Cortex of kidney (tissue), 1 donor: ENCODE measurements at places on chromosomes 2 and 18.

DNA sequence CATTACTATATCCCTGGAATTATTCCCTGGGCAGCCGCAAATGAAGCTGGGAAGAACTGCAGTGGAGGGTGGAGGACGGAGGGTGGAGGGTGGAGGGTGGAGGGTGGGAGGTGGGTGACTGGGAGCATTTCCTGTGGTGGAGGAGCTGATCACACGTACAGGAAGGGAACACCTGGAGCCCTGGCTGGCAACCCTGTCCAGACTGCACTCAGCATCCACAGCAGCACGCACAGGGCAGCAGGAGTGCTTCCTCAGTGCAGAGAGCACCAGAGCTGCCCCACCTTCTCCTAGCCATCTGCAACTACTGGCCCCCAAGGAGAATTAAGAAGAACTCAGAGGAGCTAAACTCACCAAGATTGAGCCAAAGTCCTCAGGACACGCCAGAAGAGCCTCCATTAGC is 249.9 kb downstream of the EIPR1 start:
- no peak for DNase-seq

DNA sequence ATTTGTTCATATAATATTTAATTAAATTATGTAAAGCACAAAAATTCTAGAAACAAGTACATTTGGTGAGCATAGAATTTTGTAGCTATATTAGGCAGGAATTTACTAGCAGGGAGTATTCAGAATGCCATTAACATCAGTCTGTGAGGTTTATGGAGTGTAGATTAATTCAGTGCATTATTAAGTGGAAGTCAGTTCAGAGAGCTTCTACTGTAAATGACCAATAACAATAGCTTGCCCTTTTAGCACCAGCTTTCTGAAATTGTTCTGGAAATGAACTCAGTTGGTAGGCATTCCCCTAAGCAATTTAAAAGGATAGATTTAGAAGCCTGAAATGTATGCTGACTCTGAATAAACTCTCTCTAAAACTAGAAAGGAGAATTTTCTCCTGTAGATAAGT is 208.2 kb upstream of the CNTNAP5 start:
- no peak for DNase-seq

GRCh38 chr2:57862727-57863126 is 183.9 kb upstream of the VRK2 start:
- DNase-seq: no peak

GRCh38 chr18:77100751-77101355 is 31.7 kb downstream of the MBP start:
- DNase-seq: no peak

- no peak for DNase-seq
Measured at GRCh38 chr2:74063486-74063885, 78.8 kb downstream of the TET3 start.

GRCh38 chr2:176178757-176179295 is 9.6 kb upstream of the HOXD1 start:
- DNase-seq: no peak

DNA sequence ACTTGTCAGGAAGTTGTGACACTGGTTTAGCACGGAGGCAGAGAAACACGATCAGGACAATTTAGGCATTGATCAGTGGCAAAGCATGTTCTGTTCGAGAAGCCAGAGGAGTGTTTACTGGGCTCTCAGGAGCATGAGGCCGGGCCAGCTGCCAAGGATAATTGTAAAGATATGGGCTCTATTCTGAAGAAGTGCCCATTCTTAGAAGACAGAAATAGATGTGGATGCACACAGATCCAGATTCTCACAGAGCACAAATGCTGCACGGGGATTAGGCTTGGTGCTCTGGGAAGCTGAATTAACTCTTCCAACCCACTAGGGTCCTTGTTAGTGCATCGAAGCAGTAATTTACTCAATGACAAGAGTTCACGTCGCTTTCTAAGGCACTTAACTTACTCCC is 16.2 kb downstream of the AFF3 start:
- DNase-seq: no peak

- no peak for DNase-seq
Measured at GRCh38 chr2:9975805-9976447, 24.4 kb downstream of the GRHL1 start.

DNA sequence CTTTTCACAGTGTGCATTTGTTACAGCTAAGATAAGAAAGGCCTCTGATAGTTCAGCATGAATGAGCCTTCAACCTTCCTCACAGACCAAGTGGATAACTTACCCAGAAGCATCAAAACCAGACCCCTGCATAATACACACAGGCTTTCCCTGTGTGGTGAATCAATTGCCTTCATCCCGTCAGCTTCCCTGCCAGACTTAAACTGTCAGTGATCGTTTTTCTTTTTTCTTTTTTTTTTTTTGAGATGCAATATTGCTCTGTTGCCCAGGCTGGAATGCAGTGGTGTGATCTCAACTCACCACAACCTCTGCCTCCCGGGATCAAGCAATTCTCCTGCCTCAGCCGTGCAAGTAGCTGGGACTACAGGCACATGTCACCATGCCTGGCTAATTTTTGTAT is 20.5 kb upstream of the SLC35F5 start:
- DNase-seq: no peak

DNA sequence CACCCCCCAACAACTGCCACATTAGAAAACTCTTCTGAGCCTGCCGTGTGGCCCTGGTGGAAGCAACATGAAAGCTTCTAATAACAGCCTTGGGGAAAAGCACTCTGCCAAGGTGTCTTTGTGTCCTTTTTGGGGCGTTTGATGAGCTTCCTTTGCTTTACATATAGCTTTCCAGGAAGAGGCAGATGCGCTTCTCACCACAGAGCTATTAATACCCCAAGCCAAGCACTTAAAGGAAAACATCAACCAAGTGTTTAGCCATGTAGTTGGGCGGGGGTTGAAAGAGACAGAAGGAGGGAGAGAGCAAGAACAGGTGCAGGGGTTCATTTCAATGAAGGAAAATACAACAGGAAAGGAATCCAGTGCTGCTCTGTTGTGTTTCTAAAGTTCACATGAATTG is 176.1 kb downstream of the VAPA start:
- no peak for DNase-seq

DNA sequence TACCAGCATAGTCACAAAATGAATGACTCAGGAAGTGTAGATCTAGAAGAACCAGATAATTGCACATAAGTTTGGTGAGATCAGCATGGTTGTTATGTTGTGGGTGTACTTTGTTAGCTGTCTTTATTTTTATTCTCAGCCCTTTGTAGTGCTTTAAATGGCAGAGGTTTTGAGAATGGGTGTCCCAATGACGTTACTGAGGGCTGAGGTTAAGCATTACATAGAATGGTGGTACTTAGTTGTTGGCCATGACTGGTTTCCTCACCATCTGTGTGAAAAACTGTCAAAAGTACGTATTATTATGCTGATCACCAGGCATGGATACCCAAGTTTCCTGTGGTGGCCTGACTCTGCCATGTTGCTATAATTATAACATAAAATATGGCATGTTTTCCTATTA is 165.8 kb downstream of the UBE2E3 start:
- DNase-seq: no peak

- no peak for DNase-seq
Measured at GRCh38 chr2:59996855-59997254, 556.6 kb downstream of the BCL11A start.

- DNase-seq: no peak
Measured at GRCh38 chr18:59492756-59493421, 133.8 kb upstream of the LMAN1 start.

DNA sequence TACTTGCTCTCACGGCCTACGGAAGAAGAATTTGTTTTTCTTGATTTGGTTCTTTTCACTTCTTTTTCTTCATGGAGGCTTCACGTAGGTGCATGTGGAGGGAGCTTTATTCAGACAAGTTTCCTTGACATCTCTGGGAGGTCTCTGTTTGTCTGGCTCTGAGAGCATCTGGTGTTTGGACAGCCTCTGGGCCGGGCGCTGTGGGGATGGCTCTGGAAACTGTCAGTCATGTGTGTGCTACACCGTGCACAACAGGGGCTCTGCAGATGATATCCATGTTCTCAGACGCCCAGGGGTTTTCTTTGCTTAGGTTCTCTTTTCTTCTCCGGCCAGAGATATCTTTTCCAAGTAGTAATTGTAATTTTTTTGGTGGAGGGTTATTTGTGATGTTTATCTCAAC is 130.7 kb downstream of the SH3RF3 start:
- DNase-seq: no peak

- DNase-seq: no peak
Measured at GRCh38 chr18:58579561-58580047, 49.3 kb downstream of the ALPK2 start.

DNA sequence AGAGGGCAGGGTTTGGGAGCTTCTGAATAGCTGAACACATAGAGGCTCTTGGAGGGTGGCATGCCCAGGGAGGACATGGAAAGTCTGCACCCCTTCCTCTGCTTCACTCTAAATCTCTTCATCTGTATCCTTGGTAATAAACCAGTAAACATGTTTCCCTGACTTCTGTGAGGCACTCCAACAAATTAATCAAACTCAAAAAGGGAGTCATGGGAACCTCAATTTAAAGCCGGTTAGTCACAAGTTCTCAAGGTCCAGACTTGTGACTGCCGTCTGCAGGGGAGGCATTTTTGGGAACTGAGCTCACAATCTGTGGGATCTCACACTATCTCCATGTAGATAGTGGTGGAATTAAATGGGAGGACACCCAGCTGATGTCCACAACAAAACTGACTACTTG is 33.1 kb upstream of the STON1 start:
- no peak for DNase-seq

GRCh38 chr2:182716650-182716979 is 558 bp downstream of the DNAJC10 start:
- no peak for DNase-seq

GRCh38 chr2:41379496-41380221 is 668.2 kb upstream of the PKDCC start:
- no peak for DNase-seq

GRCh38 chr2:189109921-189110397 is 69.6 kb downstream of the COL5A2 start:
- DNase-seq: no peak
